ENCODE measurements at places on chromosomes 13 and 19.

DNA sequence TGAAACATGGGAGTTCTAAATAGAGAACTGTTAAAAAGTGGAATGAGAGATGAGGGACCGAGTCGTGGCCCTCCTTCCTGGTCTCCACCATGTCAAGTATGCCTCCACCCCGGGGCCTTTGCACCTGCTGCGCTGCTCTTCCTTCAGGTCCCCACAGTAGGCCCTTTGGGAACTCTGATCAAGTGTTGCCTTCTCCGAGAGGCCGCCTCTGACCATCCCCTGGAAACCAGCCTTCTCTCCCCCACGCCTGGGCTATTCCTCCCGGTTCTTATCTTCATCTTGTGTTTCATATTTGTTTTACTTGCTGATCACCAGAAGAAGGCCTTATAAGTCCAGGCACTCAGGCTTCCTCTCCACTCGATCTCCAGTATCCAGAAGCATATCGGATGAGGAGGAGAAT lies 40.0 kb downstream of the IRS2 start:
- no peak for DNase-seq

GRCh38 chr13:31894931-31895330 lies 136.6 kb upstream of the FRY start:
- no peak for DNase-seq

DNA sequence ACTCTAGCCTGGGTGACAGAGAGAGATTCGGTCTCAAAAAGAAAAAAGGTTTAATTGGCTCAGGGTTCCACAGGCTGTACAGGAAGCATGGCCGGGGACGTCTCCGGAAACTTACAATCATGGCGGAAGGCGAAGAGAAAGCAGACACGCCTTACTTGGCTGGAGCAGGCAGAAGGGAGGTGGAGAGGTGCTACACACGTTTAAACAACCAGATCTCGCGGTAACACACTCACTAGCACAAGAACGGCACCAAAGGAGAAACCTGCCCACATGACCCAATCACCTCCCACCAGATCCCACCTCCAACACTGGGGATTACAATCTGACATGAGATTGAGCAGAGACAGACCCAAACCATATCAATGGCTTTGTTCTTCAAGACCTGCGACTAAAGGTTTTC lies 12.8 kb downstream of the CASP14 start:
- no peak for DNase-seq

DNA sequence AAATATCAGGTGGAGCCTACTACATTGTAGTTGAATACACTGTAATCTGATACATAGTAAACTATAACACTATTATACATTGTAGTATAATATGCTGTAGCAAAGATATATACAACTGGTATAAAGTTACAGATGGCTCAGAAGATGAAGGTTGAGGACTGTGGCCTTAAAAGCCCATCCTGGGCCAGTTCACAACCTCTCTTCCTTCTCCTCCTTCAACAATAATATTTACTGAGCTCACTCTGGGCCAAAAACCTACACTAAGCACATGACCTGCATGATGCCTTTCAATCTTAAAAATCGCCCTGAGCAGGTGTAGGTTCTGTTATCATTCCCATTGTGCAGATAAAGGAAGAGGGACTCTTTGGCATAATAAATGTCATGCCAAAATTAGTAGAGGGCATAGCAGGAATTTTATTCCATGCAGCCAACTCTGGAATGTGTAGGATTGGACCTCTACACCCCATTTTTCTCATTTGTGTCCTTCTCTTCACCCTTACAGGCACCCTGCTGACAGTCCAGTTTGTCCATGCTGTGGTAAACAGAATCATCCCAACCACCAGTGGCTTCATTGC lies 14.6 kb upstream of the SIN3B start:
- no peak for DNase-seq

- DNase-seq, result no peak
These were observed 22.5 kb upstream of the NFIC start for GRCh38 chr19:3343619-3344502.

DNA sequence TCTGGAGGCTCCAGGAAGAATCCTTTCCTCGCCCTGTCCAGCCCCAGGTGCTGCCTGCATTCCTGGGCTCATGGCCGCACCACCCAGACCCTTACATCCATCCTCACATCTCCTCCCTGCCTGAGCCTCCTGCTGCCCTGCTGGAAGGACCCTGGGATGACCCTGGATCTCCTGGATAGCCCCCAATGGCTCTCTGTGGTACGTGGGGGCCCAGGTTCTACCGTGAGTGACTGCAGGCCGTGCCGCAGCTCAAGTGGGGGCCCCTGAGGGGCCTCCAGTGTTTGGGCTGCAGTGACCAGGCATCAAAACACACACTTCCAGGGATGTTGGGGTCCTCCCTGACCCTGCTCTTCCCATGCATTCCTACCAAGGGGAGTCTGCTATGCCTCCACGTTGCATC lies 8.3 kb upstream of the MCF2L start:
- DNase-seq, result no peak

GRCh38 chr19:51219307-51219706 lies 5.6 kb upstream of the CD33 start:
- no peak for DNase-seq

GRCh38 chr19:51272183-51272810 lies 21.4 kb downstream of the SIGLECL1 start:
- no peak for DNase-seq

DNA sequence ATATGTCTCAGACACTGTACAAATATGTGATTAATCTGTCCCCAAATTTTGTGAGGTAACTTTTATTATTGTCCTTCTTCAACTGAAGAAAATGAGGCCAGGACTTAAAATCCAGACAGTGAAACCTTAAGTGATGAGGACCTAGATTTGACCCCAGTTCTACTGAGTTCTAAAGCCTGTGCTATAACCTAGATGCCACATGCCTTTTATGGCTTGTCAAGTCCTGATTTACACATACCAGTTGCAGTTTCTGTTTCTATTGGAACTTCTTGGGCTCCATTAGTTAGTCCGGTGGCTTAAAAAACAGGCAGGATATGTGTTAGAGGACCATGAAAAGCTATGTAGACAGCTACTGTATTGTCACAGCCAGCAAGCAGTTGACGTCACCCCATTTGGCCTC lies 436.5 kb upstream of the KLHL1 start:
- DNase-seq, result no peak

DNA sequence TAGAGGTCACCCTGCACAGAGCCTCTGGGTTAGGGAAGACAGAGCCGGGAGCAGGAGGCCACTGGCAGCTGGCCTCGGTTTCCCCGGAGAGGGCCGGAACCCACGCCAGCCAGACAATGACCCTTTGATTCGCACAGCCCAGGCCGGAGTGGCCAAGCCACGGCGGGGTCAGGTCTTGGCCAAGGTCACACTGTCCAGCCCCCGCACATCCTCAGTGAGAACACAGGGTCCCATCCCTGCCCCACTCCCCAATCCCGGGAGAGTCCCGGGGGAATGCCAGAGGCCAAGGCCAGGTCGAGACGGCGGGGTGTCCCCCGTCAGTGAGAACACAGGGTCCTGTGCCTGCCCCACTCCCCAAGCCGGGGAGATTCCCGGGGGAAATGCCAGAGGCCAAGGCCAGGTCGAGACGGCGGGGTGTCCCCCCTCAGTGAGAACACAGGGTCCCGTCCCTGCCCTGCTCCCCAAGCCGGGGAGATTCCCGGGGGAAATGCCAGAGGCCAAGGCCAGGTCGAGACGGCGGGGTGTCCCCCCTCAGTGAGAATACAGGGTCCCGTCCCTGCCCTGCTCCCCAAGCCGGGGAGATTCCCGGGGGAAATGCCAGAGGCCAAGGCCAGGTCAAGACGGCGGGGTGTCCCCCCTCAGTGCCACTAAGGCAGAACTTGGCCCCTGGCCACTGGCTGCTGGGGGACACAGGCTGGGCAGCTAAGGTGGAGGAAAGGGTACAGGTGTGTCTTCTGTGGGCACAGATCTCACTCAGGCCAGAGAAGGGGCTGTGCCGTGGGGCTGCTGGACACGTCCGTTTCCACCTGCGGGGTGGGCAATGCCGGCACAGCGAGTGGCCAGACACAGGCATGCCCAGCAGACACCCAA lies 1.7 kb upstream of the FSTL3 start:
- no peak for DNase-seq

GRCh38 chr13:50156561-50157127 lies 141.4 kb downstream of the KCNRG start:
- DNase-seq, result no peak

GRCh38 chr13:73714522-73714921 lies 419.7 kb downstream of the KLF12 start:
- DNase-seq, result no peak

- no peak for DNase-seq
These were observed 753.6 kb downstream of the LIG4 start for GRCh38 chr13:107461751-107462150.

- peak; percentile 6 for DNase-seq
These were observed 91.5 kb downstream of the TSC22D1 start for GRCh38 chr13:44484562-44485138.

GRCh38 chr13:66837246-66837645 lies 392.9 kb downstream of the PCDH9 start:
- no peak for DNase-seq

- no peak for DNase-seq
These were observed 1.1 kb downstream of the STK24 start for GRCh38 chr13:98575904-98576199.

DNA sequence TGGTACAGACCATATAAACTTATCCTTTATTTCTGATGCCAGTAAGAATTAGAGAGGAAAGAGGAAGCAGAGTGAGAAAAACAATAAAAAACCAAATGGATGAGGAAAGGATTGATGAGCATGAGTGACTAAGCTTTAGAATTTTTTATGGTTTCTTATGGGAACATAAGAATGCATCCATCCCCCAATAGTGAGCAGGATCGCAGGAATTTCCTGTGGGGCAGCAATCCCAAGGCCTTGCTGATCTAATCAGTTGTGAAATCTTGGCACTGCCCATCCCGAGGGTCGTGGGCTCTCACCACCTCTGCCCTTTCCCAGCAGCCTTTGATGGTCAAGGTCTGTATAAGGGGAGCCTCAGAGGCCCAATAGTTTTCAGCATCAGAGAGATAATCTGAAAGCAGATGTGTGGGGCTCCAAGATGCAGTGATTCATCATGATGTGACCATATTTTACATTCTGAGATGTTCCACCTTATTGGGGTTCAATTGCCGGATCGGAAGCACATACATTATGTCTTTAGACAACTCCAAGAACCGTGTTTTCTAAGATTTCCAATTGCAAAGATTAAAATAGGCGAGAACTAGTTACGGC lies 222.1 kb downstream of the DNAJC15 start:
- DNase-seq, result no peak

- no peak for DNase-seq
These were observed 203.0 kb downstream of the DIAPH3 start for GRCh38 chr13:59960683-59961082.
